ENCODE measurements at places on chromosomes 12 and 14.
A peak's percentile ranks its signal among the peaks of the same experiment; 100 is the strongest.

GRCh38 chr12:74449872-74450271 lies 87.8 kb upstream of the ATXN7L3B start:
- DNase-seq, result no peak

DNA sequence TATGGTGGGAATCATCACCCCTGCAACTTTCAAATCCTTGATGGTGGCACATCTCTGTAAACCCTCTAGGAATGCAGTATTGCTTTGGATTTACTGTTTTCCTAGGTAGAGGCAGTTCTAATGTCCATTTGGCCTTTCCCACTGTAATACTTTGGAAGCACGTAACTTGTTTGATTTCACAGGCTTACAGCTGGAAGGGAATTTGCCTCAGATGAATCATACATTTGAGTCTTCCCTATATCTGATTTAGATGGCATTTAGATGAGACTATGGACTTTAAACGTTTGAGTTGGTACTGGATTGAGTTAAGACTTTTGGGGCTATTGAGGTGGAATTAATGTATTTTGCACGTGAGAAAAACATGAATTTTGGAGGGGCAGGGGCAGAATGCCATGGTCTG lies 35.9 kb downstream of the DAAM1 start:
- DNase-seq, result no peak

GRCh38 chr12:52070185-52070925 lies 577 bp downstream of the ATG101 start:
- DNase-seq, result no peak

DNA sequence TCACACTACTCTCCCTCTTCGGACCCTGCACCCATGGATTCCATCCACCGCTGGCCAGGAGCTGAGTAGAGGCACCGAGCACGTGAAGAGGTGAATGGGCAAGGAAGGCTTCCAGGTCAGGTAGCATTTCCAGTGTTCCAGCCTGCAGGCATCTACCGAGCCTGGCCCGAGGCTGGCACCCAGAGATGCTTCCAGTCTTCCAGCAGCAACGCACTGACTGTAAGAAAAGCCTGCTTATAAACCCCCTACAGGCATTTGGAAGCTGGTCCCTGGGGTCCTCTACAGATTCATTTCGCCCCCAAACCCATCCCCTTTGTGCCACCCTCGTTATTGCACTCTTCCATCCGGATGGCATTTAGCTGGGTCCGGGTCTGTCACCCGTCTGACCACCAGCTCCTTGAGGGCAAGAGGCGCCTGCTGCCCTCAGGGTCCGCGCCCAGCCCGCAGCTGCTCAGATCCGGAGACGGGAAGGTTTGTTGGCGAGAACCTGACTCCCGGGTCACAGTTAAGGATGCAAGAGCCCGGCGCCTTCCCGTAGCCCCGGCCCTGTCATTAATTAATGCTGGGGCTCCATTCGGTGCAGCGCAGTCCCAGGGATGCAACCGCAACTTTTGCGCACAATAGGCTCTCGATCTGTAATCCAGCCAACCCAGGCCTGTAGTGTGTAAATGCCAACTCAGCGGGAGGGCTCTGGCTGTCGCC lies 614 bp upstream of the MARK3 start:
- DNase-seq, result no peak

GRCh38 chr12:51432921-51433320 lies 8.3 kb downstream of the SLC4A8 start:
- DNase-seq, result no peak

GRCh38 chr14:59481871-59482540 lies 2.2 kb downstream of the L3HYPDH start:
- DNase-seq, result no peak

GRCh38 chr12:31817120-31817519 lies 88.3 kb upstream of the AMN1 start:
- DNase-seq, result no peak

DNA sequence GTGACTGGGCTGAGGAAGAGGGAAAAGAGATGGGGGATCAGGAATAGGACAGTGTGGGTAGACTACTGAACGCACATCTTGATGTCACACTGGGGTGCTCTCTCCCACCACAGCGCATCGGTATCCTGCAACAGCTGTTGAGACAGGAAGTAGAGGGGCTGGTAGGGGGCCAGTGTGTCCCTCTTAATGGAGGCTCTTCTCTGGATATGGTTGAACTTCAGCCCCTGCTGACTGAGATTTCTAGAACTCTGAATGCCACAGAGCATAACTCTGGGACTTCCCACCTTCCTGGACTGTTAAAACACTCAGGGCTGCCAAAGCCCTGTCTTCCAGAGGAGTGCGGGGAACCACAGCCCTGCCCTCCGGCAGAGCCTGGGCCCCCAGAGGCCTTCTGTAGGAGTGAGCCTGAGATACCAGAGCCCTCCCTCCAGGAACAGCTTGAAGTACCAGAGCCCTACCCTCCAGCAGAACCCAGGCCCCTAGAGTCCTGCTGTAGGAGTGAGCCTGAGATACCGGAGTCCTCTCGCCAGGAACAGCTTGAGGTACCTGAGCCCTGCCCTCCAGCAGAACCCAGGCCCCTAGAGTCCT lies 6.9 kb downstream of the C1QL4 start:
- DNase-seq, result no peak

GRCh38 chr14:51780006-51780692 lies 80.3 kb upstream of the GNG2 start:
- peak; percentile 21 for DNase-seq

GRCh38 chr14:59619061-59619460 lies 42.4 kb upstream of the CCDC175 start:
- DNase-seq, result no peak

GRCh38 chr12:95179011-95179410 lies 38.3 kb downstream of the FGD6 start:
- DNase-seq, result no peak

DNA sequence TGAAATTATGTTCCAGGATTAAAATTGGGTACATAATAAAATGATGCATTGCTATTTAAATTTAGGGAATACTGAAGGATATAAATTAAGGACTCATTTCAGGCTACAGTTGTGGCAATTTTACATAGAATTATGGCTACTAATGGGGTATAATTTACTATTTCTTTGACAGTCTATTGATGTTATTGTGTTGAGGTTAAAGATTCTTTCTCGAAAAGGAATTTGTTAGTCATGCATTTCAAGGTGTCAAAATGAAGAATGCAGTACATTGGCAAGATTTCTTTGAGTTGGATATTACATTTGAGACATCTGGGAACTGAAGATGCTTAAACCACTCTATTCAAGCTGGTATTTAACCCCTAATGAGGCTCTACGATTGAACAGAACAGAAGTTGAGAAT lies 28.3 kb downstream of the SLC5A8 start:
- DNase-seq, result no peak

DNA sequence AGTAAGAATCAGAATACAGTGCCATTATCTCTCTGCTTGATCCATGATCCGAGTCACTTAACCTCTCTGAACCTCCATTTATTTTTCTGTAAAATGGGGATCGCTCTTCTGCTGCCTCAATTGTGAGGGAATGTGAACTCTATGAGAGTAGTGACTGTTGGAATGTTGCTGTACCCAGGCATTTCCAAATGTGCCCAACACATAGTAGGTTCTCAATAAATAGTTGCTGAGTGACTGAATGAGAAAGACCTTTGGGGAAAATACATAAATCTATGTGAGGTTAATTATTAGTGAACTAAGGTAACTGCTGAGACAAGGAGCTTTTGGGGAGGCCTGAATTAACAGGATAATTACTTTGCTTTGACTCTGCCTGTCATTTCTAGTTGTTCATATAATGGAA lies 33.9 kb upstream of the NR1H4 start:
- DNase-seq, result no peak

DNA sequence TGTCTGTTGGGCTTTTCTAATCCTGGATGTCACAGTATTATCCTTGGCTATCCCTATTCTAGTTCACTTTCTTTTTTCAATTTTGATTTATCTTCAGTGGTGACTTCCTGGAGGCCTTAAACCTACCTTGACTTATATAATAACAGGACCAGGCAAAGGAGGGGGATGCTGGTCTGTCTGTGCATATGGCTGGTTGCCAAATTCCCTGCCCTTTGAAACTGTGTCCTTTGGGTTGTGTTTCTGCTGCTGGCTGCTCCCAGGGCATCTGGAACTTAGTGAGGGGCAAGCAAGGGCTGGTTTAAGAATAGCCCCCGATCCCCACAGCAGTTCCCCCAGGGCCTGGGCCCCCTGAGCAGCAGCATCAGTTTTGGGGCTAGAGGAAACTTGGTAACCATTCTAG lies 96.0 kb upstream of the MAX start:
- no peak for DNase-seq

- DNase-seq, result no peak
These were observed 2.0 kb downstream of the ZBTB25 start for GRCh38 chr14:64501411-64502171.

- no peak for DNase-seq
These were observed 58.2 kb downstream of the DICER1 start for GRCh38 chr14:95098984-95099599.

DNA sequence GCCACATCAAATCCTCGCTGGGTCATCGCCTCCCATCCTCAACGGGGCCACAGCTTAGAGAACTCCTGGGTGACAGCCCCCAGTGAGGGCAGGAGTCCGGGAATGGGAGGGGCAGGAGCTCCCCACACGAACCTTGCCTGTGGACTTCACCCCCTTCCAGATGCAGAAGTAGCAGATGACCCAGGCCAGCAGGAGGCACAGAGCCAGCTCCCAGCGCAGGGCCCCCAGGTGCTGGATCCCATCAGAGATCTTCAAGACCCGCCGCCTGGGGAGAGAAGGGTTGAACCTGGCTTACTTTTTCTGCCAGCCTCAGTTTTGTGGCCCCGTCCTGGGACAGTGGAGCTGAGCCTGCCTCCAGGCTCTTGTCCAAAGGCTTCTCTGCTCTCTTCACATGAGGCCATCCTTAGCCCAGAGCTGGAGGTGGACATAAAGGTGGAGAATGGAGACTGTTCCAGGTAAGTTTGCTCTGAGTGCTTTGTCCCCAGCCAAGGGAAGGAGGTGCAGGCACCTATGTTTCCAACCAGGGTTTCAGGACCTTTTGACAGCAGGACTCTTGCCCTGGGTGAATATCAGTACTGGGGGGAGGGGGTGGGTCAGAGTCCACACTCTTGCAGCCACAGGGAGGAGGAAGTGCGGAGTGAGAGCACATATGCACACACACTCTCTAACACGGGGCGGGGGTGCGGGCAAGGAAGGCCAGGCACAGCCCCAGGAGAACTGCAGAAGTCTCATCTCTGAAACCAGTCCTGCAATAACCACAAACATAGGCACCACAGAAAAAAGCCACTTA lies 23.3 kb upstream of the SLC6A12 start:
- DNase-seq, result no peak

- DNase-seq, result no peak
These were observed 2.4 kb downstream of the VSX2 start for GRCh38 chr14:74241652-74242017.

DNA sequence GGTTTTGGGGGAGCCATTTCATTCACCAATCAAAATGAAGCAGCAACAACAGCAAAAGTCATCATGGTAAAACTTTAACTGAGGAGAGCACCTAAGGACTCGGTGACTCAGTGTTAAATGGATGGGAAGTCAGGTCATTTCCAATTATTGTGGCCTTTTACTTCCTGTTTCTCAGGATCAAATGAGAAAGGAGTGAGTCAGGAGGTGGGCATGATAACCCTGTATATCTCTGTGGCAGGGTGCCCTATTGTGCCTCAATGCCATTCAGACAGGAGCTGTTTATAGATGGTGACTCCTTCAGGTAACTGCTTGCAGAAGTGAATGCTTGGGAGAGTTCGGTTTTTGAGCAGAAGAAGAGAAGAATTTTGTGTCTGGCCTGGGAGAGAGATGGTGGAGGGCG lies 135.5 kb upstream of the CPM start:
- DNase-seq, result no peak

DNA sequence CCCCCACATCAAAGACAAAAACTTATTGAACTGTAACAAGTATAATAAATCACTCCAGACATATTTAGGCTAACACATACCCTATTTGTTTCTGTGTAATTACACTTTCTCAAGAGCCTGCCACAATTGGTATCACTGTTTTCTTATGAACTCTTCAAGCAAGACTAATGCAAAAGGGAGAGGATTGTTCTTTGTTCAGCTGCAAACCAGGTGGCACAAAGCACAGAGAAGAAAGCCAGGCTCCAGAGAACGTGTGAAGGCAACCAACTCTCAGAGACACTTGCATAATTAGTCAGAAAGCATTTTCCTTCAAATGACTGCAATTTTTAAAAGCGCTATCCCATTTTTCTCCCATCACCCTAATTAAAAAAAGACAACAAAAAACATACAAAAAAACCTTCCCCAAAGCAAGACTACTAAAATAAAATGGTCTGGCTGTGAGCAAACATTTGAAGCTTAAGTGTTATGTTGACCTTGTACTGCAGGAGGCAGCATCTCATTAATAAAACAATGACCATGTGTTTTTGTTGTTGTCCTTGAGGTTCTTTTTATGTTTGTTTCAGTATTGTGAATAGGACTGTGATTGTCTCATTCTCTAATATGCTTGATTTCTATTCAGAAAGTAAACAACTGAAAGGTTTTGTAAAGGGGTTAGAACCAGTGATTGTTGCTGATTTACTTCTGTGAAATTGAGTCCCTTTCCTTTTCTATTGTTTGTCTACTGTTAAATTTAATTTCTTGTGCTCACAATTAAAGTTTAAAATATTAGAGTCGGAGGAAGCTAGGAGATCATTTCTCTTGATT lies 452.7 kb upstream of the PDE3A start:
- no peak for DNase-seq

DNA sequence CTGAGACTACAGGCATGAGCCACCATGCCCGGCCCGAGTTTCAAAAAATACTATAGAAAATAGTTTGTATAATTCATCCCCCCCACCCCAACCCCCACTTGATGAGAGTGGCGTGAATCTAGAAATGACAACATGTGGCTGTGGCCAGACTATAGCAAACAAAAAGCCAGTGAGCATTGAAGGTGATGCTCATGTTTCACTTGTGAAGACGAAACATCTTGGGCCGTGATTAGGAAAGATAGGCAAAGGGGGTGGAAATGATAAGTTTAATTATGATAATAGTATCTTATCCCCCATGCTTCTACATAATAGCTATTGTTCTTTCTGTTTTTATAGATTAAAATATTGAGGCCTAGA lies 8.5 kb downstream of the BORCS5 start:
- DNase-seq, result no peak

DNA sequence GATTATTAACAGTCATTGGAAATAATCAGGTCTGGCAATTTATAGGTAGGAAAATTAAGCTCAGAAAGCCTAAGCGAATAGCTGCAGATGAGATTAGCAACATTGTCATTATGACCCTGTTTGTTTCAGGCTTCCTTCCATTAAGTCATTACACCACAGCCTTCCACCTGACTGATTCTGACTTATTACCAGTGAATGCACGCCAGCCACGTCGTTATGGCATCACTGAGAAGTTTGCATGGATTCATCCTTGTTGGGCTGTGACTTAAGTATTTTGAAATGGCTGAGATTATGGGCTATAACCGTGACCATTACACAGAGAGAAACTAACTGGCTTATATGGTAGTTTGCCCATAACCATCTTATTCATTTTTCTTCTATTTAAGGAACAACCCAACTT lies 18.6 kb downstream of the RASSF8 start:
- no peak for DNase-seq

DNA sequence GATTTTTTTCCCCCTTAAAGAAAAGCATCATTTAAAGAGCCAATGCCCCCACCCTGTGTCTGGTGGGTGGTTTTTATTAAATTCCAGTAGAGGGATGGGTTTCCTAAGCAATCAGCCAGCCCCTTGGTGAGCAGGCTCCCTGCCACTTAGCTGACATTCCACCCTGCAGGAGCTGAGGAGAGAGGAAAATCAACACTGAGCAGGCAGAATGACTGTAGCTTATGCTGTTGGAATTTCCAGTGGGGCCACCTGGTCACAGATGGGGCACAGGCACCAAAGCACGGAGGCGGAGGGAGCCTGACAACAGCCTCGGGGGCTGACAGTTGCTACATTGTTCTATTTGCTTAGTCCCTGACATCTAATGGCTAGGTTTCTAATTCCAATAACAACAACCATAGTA lies 127.7 kb downstream of the TMEM30B start:
- DNase-seq, result no peak
